Mammary epithelial cell (primary cell): ENCODE measurements at places on chromosomes 4 and X. TPM values are rescaled to one million over a fixed set of nuclear protein-coding genes. Genes with fewer than 3 reads are reported as not detected.

Gene RTL9
- total RNA-seq: 0.11 and 0.26 TPM in 2 replicates

DNA sequence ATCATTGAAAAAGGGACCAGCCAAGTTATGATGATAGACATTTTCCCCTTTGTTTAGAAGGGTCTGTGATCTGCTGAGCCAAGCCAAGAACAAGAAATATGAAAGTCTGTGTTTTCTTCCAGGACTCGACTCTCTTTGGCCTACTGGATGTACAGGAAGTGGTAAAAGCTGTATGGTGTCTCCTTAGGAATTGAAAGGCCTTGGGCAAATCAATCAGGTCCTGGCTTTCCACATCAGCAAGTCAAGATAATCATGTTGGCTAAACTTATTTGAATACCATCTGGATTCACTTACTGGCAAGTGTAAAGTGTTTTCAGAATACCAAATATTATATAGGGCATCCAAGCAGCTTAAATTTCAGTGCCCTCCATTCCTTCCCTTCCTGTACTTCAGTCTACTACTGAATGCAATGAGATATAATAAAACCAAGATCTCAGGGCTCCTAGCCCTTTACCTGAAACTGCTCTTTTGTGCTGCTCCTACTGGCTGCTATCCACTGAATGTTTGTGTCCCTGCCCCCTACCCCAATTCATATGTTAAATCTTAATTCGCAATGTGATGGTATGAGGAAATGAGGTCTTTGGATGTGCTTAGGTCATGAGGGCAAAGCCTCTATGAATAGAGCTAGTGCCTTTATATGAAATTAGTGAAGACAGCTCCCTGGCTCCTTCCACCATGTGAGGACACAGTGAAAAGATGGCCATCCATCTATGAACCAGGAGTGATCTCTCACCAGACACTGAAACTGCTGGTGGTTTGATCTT is 578.0 kb downstream of the SPRY1 start:
- no peak for DNase-seq

DNA sequence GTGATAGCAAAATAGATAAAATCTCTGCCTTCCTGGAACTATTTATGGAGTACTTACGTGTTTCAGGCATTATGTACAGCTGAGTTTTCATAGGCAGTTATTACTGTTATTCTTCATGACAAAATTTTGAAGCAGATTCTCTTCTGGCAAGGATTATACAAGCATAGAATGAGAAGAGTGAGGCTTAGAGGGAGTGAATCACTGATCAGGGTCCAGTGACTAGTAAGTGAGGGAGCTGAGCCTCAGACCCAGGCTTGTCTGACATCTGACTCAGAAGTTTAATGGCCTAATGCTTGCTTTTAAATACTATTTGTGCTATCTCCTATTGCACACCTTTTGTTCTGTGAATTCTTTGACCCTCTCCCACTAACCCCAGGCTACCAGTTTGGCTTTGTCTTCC is 110.6 kb downstream of the DTHD1 start:
- peak; percentile 27 for DNase-seq

Gene GPC4
- 7.2 TPM for total RNA-seq

DNA sequence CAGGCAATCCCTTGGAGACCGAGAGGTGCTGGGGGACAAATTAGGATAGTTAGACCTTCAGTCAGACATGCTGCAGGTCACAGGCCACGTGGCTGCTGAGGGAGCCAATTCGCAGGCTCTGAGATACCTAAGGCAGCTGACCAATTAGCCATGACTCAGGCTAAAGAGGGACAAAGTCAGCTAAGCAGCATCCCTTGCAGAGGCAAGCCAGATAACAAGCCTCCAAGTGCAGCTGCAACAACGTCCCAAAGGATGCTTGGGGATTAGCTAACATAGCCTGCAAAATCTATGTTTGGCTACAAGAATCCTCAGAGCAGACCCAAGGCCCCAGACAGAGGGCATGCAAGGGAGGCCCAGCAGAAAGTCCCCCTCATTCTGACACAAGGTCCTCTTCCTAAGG is 93.5 kb downstream of the SEL1L3 start:
- DNase-seq: no peak

Gene CDX4
- not detected for total RNA-seq
